NCI-H524 treated with DMSO at 0.1 percent for 48 hours (cell line): ENCODE measurements at places on chromosomes 5 and 9.

DNA sequence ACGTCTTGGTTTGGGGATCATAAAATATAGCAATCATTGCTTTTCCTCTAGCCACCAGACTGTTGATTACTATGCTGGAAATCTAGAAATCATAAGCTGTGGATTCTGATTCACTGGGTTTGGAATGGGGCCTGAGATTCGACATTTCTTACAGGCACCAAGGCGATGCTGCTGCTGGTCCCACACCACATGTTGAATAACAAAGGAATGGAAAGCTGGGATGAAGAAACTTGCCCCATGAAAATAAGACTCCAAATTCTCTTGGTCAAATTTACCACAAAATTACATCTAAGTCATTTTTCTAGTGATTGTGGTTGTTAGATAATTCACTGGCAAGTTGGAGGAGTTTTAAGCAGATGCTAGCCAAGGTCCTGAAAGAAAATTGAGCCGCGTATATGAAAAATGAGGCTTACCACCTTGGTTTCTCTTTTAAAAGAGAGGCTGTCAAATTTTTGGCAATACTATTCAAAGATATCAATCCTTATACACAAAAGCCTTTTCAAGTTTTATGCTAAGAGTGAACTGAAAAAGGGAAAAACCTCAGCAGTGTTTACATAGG lies 23.0 kb upstream of the MEIKIN start:
- no peak for DNase-seq

DNA sequence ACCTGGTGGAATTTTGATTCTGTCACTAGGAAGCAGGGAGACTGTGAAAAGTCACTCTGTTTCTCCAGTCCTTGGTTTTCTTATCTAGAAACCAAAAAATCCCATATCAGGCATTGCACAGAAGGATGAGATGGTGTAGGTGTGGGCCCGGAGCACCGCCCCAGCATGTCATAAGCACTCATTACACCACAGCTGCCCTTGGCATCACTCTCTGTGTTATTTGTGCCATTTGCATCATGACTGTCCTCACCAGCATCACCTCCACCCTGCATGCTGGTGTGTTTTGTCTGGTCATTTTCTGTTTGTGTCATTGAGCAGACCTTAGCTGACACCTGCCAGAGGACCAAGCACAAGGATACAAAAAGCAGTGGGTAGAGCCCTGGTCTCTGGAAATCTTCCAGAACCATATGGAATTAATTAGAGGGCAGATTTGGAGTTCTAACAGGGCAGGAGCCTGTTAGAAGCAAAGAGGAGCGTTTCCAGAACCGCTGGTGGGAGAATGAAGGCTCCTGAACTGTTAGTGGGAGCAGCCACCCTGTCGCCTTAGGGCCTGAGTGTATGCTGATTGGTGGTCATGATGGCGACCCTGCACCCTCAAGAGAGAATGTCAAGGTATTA lies 99.3 kb downstream of the AMBP start:
- DNase-seq = no peak

GRCh38 chr5:41410737-41411136 lies 99.7 kb downstream of the PLCXD3 start:
- DNase-seq = no peak

DNA sequence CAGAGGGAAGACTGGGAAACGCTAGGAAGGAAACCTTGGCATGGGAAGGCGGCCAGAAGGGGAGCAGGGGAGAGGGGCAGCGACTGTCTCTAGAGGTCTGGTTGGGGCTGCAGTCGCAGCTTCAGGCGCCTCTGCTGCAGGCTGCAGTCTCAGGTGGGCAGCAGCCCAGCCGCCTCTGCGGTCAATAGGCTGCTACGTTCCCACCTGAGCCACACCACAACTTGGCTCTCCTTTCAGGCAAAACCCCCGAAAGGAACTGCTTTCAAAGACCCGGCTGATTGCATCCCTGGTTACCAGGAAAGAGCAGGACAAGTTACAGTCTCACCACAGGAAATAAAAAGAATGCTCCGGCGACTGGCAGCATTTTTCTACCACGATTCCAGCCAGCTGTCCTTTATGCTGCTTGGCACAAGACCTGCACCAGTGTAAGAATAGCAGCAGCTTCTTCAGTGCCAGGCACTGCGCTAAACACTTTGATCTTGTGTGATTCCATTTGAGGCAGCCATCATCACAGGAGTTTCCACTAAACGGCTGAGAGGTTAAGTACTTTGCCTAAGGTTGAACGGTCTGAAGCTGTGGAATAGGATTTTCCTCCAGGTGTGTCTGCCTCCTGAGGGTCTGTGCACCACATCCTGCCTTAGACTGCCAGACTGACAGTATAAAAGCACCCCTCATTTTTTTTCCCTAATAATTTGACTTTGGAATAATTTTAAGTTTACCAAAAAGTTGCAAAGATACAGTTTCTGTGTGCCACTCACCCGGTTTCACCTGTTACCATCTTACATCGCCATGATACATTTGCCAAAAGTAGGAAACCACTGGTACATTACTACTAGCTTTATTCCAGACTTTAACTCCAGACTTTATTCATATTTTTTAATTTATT lies 7.5 kb downstream of the RPS14 start:
- no peak for DNase-seq

DNA sequence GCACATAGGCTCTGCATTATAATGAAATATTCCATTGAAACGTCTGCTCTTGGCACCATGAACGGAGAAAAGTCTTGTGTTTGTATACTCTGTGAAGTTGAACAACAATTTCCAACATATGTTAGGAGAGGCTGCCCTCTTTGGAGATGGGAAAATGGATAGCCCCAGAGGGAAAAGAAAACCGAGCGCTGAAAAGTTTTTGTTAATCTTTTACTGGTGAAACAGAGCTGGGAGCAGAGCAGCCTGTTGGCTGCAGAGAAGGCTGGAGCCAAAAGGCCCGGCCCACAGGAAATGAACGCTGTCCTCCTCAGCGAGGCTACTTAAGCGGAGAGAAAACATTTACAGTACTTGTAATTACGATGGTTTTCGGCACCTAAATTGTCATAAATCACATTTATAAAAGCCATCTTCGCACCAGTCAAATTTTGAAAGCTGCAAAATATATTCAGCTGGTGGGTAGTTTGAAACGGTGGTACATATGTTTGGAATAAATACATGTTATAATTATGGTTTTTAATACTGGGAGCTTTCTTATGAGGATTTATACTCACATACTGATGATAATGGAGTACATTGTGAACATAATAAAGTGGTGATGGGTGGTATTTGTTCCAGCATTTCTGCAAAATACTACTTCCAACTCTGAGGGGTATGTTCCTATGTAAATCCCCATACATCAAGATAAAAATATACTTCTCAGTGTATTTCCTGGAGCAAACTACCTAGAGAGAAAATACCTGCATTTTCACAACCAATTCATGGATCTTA lies 129.6 kb upstream of the CNTLN start:
- no peak for DNase-seq

DNA sequence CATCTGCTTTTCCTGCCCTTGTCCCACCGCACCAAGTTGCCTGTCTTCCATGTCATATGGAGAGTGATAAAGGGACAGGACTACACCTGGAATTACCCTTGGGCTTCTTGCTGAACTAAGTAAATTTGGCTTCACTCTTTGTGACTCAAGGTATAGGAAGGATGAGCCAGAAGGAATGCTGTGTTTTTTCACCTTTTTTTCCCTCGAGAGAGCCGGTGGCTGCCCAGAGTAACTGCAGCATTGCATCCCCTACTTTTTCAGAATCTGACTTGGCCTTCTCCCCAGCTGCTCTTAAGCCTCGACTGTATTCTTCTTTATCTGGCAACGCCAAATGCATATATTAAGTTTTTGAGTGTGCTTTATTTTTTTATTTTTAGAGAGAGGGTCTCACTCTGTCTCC lies 38.4 kb downstream of the RCL1 start:
- no peak for DNase-seq

DNA sequence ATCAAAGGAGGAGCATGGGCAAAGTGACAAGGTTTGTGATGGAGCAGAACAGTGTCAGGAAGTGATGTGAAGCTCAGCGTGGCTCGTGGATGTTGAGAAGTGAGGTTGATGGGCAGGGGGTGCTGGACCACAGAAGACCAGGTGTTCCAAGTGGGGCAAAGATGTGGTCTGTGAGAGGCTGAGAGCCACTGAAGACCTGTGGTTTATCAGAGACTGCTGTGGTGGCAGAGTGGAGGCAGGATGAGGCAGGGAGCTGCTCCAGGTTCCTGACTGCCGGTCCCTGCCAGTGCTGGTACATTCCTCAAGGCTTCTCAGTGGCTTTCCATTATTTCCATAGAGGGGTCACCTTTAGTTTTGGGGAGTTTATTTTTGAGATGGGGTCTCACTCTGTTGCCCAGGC lies 19.1 kb downstream of the PALM2AKAP2 start:
- DNase-seq = no peak

DNA sequence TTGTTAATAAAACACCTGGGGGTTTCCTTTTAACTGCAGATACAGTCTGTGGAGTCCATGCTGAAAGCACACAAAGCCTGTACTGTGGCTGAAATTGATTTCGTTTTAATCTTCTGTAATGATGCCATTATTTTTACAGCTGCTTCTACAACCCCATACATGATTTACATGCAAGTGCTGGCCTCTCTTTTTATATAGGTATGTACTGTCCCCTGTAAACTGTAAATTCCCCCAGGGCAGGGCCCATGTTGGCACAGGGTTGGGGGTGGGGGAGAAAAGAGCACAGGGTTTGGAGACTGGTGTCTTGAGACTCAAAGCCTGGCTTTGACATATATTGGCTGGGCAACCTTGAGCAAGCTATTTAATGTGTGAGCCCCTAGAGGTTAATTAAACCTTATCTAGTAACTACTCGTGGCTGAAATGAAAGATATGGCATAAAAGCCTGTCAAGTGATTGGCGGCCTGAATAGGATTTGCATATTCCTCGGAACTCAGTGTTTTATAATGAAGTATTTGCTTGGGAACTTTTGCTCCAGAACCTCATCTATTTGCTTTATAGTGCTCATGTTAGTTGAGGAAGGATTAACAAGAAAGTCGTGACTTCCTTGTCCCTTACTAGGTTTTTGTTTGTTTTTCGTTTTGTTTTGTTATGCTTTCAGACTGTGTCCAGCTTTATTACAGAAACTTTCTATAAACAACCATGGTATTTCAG lies 34.0 kb downstream of the KLF4 start:
- no peak for DNase-seq

DNA sequence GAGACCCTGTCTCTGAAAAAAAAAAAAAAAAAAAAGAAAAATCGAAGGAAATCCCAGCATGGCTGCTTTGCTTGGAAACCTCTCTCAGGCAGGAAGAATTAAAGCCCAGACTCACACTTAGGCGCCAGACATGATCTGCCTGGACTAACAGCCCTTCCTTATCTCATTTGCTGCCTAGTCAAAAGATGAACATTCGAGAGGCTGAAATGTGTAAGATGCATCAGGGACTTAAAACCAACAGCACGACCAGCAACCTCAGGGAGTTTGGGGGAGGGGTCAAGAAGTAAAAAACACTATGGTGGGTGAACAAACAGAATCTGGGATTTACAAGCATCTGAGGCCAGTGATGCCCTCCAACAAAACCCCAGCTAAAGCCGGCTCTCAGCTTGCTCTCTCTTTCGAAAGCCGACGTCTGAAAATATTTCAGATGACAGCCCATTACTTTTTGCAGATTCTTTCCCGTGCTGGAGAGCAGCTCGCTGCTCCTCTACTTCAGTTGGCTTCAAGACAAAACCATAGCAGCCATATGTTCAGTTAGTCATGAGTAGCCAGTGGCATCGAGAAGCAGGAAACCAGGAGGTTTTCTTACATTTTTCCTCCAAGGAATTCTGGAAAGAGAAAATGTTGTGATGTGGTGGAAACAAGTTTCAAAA lies 249.9 kb downstream of the MARCHF11 start:
- no peak for DNase-seq

GRCh38 chr5:32654427-32654826 lies 56.7 kb upstream of the NPR3 start:
- DNase-seq = no peak

DNA sequence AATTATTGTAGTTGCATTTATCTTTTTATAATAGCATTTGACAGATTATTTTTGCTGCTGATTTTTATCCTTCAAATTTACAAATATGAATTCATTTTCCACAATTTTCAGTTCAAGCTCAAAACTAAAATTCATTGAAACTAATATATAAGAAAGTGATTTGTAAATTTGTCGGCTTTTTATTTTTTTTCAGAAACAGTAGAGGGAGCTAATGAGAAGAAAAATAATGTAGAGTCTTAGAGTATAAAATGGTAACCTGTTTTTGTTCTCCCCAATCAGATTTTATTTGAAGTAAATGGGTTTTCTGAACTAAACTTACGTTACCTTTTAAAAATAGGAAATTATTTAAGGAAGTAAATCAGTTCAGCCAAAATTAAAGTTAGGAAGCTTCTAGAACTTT lies 19.2 kb downstream of the PRRC1 start:
- DNase-seq = no peak

DNA sequence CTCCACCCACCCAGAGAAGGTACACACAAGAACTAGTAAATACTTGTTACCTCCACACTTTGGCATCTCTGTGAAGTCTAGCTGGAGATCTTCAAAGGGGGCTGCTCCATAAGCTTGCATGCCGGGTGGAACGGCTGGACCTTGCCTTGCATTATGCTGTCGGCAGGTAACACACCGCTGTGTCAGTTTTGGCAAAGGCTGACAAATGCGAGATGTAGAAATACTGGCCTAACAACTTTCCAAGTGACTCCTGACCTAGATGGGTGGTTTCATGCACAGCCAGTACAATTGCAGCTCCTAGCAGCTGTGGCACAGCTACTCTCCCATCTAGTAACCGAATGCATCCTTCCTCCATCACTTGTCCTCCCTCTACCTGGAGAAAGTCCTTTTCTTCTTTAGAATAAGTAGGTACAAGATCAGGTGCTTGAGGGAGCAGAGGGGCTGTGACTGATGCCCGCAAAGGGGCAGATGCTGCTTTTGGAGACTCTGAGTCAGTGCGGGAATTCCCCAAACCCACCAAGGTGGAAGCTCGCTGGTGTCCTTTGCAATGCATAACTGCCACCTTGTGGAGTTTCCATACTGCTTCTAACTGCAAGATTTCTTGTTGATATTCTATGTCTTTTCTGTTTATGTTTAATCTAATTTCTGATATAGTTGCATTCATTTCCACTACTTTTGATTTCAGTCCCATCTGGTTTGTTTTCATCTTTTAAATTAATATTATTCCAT lies 78.4 kb downstream of the TMEM161B start:
- no peak for DNase-seq

GRCh38 chr5:143350341-143350740 lies 53.1 kb downstream of the NR3C1 start:
- DNase-seq = no peak

DNA sequence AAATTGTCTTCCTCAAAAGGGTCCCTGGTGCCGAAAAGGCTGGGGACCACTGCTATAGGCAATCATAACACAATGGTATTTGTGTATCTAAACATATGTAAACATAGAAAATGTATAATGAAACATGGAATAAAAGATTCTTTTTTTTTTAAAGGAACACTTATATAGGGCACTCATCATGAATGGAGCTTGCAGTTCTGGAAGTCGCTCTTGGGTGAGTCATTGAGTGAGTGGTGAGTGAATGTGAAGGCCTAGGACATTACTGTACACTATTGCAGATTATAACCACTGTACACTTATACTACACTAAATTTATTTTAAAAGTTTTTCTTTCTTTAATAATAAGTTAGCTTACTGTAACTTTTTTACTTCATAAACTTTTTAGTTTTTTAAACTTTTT lies 176.4 kb downstream of the ARRDC3 start:
- DNase-seq = no peak
